Cortex of kidney (tissue), 1 donor: ENCODE measurements at places on chromosomes 12 and 14.

GRCh38 chr12:108332791-108333382 lies 6.2 kb downstream of the CMKLR1 start:
- DNase-seq: no peak

DNA sequence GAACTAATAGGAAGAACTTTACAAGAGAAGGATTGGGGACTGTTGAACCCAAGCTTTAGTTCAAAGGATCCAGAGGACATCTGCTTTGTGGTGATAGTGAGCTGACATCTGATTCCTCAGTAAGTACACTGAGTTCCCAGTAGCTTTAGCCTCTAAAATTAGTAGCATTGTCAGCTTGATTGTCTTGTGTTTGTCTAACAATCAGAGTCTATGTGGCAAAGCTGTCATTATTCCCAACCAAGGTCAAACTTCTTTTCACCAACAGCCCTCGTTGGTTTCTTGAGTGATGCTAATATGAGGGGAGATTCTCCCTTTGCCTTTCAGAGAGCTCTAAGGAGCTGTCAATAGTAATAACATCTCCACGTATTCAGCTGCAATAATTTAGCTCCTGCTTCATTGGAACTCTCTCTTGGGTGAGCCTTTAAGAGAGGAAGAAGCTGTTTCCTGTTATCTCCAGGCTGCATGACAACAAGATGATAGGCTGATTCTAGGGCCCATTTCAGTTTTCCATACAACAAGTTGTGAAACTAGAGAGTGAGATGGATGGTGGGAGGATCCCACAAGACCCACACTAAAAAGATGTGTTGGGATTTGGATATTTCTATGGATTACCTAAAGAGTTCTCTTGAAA lies 46.7 kb downstream of the TGFB3 start:
- DNase-seq: no peak

DNA sequence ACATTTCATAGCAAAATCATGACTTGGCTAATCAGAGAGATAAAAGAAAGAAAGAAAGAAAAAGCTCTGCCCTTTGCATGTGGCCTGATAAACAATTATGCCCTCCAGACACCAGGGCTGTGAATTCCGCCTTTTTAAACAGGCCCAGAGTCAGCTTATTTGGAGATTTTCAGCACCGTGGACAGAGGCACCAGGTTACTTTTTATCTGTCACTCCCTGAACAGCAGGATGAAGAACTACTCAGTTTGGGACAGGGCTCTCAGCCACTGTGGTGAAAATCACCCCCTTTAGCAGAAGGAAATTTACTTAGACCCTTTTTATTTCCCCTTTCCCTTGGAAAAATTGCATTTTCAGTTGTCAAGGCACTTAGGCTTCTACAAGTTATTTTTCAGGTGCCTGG lies 359.9 kb downstream of the NRXN3 start:
- no peak for DNase-seq

- no peak for DNase-seq
These were observed 1.5 kb upstream of the RASAL1 start for GRCh38 chr12:113136990-113137511.

- DNase-seq: no peak
These were observed 206.2 kb downstream of the SLC6A15 start for GRCh38 chr12:84706374-84706773.

DNA sequence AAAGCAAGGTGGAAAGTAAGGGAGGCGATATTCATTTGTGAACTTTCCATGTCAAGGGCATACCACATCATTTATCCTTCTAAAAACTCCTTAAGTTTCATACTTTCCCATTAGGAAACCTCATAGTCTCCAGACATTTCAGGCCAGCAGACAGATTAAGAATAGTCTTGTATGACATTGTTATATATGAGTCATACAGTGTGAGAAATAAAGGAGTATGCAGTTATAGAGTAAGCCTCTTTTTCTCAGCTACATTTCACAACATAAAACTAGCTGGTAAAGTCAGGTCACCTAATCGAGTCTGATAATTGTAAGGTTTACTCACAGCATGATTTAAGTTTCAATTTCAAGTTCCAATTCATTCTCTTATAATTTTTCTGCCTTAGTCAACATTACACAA lies 164.3 kb downstream of the GRIP1 start:
- DNase-seq: no peak

DNA sequence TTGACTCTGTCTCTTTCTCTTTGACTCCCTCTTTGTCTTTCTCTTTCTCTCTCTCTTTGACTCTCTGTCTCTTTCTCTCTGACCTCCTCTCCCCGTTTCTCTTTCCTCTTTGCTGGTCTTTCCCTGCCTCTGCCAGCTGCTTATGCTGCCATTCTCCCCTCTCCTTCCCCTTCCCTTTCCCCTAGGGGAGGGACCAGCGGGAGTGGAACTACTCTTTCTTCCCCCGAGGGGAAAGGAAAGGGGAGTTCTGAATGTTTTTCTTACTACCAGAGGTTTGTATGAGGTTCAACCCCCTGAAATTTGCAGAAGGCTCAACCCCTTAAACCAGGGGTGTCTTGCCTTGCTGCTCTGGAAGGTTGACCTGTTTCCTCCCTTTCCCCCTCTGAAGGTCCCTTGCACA lies 24.7 kb upstream of the RNASE1 start:
- no peak for DNase-seq

- no peak for DNase-seq
These were observed 8.4 kb downstream of the TMEM19 start for GRCh38 chr12:71694099-71694820.

- DNase-seq: no peak
These were observed 372.3 kb upstream of the KITLG start for GRCh38 chr12:88952562-88952942.

GRCh38 chr12:124107351-124107750 lies 134.3 kb downstream of the ZNF664 start:
- DNase-seq: no peak

DNA sequence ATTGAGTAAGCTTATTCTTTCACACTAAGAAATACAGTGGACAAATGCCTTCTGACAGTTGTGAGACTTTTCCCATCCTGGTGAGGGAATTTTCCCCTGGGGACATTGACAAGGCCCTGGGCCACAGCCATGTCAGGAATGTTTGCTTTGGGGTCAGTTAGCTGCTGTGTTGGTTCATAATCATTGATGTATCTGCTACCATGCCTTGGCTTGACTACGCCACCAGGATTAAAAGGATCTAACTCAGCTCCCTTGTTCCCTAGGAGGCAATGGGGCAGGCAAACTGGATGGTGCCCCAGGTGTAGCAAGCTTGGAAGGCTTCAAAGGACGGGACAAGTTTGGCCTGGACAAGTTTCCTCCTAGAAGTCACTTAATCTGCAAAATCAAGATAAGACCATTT lies 3.1 kb upstream of the CCDC88C start:
- DNase-seq: no peak

- DNase-seq: no peak
These were observed 1209.5 kb downstream of the SLC16A7 start for GRCh38 chr12:60805364-60805763.

DNA sequence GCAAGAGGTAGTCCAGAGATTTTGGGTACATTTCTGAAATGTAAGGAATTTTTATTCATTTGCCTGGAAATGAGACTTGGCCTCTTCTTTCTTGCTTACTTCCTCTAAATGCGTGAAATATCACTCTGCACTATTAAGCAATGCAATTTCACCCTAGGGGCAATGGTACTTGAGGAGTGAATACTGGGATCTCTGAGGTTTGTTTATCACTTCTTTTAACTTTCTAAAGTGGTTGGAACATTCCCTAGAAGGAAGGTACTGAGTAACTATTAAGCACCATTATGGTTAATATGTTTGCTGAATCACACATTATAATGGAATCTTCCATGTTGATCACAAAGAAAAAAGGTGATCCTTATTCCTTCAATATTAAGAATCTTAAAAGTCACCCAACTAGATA lies 120.9 kb upstream of the CAND1 start:
- DNase-seq: no peak

- DNase-seq: no peak
These were observed 666 bp downstream of the FMNL3 start for GRCh38 chr12:49706351-49707127.

GRCh38 chr12:123483602-123484248 lies 25.8 kb downstream of the SNRNP35 start:
- DNase-seq: no peak

GRCh38 chr12:51721282-51721940 lies 127.1 kb downstream of the FIGNL2 start:
- DNase-seq: no peak

DNA sequence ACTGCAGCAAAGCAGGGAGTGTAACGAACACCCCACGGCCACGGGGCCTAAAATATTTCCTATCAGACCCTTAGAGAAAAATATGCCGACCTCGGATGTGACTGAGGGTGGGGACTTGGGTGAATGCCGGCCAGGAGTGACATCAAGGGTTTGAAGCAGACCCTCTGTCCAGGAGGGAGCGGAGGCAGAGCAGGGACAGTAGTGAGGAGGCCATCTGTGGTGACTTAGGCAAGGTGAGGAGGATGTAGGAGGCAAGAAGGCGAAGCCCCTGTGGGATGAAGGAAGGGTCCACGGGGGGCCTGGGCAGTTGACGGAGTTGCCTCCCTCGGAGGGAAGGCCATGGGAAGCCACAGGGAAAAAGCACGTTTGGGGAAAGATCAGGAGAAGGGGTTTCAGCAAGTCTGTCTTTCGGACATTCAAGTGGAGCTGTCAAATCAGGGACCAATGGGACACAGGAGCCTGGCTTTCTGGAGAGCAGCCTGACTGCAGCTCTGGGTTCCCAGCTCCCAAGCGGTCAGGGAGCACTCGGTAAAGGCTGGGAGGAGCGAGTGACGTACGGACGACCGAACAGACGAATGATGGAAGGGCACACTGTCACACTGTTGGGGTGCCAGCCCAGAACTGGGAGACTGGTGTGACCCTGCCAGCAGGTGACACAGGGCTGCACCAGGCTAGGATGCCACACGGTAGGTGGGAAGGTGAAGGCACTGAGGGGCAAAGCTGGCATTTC lies 74.3 kb downstream of the MOK start:
- no peak for DNase-seq

- DNase-seq: no peak
These were observed 14.7 kb downstream of the PTCSC3 start for GRCh38 chr14:36161776-36162175.
